Spleen (tissue), 13 donors: ENCODE measurements at places on chromosomes 12 and 14.
A peak's percentile ranks its signal among the peaks of the same experiment; 100 is the strongest.

GRCh38 chr12:47775100-47775911, 2.3 kb downstream of the SLC48A1 start:
- DNase-seq: peak; percentile 75

- no peak for DNase-seq
Measured at GRCh38 chr14:87522575-87522974, 470.4 kb downstream of the GALC start.

DNA sequence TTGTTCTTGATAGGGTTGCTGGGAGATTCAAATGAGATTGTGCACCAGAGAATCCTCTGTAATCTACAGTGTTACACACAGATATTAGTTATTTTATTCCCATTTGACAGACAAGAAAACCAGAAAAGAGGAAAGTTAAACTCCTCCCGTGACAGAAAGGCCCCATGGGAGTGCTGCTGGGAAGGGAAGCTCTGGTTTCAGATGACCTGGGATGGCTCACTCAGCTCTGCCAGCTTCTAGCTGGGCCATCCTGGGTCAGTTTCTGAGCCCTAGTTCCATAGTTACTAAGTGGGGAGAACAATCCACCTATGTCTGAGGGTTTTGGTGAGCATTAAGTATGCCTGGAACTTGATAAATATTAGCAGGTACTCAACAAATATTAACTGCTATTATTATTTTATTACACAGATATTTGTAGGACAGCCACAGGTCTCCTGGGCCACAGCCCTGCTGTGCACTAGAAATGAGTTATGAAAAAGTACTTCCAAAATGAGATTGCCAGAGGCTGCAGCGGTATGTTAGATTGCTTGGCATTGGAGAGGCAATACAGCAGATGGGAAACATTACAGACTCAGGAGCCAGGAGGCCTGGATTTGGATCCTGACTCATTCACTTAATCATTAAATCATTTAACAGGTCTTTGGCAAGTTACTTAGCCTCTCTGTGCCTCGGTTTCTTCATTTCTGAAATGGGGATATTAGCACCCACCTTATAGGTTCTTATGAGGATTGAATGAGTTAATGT, 47.1 kb upstream of the STON2 start:
- no peak for DNase-seq

- DNase-seq: no peak
Measured at GRCh38 chr12:93847517-93848474, 170.6 kb downstream of the CRADD start.

GRCh38 chr12:11724888-11725311, 75.4 kb downstream of the ETV6 start:
- no peak for DNase-seq

DNA sequence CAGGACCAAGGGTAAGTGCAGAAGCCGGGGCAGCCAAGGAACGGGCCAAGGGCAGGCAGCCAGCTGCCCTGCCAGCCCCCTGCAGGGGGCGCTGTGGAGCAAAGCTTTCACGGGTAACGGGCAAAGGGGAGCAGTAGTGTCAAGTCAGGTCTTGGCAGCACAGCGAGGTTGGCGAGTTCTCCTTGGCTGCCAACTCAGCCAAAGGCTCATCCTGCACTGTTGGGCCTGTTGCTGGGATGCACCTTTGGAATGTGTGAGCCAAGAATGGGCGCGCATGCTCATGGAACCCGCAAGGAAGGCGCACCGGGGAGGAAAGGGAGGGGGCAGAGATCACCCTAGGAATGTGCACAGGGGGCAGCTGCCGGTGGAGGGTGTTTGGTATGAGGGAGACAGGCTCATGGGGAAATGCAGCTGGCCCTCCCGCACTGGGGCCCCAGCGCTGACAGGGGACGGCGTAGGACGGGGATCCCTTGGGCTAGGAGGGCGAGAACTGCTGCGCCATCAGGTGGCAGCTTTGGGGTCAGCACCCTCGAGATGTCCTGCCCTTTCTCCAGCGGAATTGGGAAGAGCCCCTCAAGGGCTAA, 138.0 kb downstream of the ASCL4 start:
- DNase-seq: peak; percentile 82

GRCh38 chr14:105143451-105144025, 25.0 kb downstream of the JAG2 start:
- peak; percentile 58 for DNase-seq

GRCh38 chr12:4049298-4050080, 176.3 kb upstream of the PARP11 start:
- DNase-seq: no peak

DNA sequence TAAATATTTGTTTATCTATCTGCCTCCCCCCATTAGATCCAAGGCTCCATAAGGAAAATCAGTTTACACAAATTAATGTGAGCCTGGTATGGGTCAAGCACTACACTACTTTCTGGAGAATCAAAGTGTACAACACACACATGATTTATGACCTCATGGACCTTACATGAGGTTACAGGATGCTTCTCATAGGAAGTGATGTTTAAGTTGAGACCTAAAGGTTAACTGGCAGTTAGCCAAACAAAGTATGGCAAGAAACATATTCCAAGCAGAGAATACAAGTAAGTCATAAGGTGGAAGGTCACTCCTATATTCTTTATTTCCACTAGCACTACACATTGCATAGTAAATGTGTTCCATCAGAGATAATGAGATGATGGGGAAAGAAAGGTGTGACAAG, 39.2 kb downstream of the OSBPL8 start:
- no peak for DNase-seq

- DNase-seq: no peak
Measured at GRCh38 chr14:97021001-97021400, 223.8 kb downstream of the VRK1 start.

DNA sequence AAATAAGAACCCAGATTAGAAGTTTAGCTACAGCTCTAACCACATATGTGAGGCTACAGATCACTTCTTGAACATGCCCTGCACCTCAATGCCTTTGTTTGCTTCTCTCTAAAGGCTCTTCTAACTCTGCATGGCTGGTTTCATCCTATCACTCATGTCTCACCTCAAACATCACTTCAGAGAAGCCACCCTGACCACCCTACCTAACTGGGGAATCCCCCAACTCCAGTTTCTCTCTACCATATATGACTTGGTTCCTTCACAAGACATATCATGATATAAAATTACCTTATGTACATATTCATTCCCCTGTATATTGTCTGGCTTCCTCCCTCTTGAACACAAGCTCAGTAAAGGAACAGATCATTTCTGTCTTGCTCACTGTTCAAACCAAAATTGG, 250.2 kb upstream of the GRIP1 start:
- no peak for DNase-seq

- no peak for DNase-seq
Measured at GRCh38 chr12:14261096-14261495, 104.4 kb upstream of the ATF7IP start.

DNA sequence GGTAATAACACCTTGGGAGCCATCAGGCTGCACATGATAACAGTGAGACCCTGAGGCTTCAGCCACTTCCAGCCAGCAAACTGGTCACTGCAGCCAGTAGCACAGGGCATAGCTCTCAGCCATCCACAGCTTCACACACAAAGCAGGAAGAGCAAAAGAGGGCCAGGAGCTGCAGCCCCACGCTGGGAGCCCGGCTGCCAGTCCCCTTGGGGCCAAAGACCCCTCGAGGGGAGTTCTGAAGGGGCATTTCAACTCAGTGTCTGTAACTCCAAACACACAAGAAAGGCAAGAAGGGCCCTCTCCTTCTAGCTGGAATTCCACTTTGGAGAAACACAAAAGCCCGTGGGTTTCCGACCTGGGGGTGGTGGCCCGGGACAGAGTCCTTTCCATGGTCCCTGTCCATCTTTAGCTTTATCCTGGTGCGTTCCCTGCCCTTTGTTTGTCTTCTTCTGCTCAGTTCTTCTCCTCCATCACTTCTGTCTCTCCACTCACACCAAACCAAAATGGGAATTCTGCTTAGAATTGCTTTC, 151.8 kb upstream of the FKBP4 start:
- peak; percentile 33 for DNase-seq

GRCh38 chr12:131716282-131716681, 5.4 kb downstream of the SFSWAP start:
- no peak for DNase-seq

GRCh38 chr14:59463787-59464485, 1.2 kb downstream of the GPR135 start:
- DNase-seq: peak; percentile 80

GRCh38 chr12:92419201-92419600, 273.6 kb upstream of the BTG1 start:
- no peak for DNase-seq

- DNase-seq: no peak
Measured at GRCh38 chr12:45586486-45586885, 143.0 kb upstream of the ARID2 start.

- DNase-seq: no peak
Measured at GRCh38 chr12:94404854-94405253, 54.8 kb downstream of the CEP83 start.

- DNase-seq: no peak
Measured at GRCh38 chr12:113043240-113043639, 13.3 kb upstream of the DTX1 start.

DNA sequence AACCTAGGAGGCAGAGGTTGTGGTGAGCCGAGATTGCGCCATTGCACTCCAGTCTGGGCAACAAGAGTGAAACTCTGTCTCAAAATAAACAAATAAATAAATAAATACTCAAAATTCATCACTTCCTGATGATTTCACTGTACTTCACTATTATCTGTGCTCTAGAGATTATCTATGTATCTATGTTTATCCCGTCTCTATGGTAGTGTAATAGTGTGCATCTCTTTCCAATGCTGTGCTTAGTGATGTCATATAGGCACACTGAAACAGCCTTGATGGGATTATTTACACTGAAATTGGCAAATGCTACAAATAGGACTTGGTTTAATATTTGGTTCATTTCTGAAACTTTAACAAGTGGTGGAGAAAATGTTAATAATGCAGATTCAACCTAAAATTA, 6.5 kb downstream of the CAPS2 start:
- no peak for DNase-seq

DNA sequence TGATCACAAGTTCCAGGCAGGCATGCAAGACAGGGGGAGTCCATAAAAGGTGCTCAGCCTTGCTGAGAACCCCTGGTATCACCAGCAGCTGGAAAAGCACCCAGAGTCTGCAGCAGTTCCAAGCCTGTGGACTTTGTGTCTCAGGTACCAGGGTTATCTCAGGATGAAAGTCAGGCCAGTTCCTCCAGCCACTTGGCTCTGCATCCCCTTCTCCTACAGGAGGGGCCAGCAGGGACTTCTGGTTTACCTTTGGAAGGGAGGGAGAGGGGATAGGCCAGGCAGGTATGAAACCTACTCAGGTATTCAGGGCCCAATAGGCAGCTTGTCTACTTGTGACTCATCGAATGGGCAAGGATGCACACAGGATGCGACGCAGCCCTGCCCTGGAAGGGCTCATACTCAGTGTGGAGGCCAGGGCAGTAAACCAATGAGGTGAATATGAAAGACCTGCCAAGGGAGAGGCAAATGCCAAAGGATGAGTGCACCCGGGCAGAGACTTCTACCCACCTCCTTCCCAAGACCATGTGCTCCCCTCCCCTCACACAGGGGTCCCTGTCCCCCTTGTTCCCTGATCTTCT, 148.2 kb downstream of the SLC38A6 start:
- DNase-seq: no peak

- no peak for DNase-seq
Measured at GRCh38 chr12:128421375-128421774, 154.4 kb downstream of the TMEM132C start.

DNA sequence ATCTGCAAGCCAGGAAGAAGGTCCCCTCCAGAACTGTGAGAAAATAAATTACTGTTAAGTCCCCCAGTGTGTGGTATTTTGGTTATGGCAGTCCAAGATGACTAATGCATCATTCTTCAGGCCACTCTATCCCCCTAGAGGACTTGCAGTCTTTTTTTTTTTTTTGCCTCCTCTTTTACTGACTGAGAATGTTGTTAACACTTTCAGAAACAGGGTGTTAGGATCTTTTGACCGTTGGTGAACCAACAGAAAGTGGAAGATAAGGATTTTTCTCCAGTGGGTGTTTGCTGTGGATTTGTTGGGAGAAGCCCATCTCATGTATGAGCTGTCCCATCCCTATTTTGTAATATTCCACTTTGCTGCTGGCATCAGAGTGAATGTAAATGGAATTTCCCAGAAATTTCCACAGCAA, 37.8 kb downstream of the MARK3 start:
- DNase-seq: no peak

GRCh38 chr14:70558356-70558755, 23.6 kb upstream of the ADAM20 start:
- DNase-seq: no peak
